Endothelial cell (in vitro differentiated cells): ENCODE measurements at places on chromosomes 11 and 22. TPM values are rescaled to one million over a fixed set of nuclear protein-coding genes. Genes with fewer than 3 reads are reported as not detected.

GRCh38 chr22:38758276-38758945 lies 2.6 kb upstream of the SUN2 start:
- H3K36me3 ChIP-seq = peaks cover 8% of the 10 kb centered on the region
- H3K4me1 ChIP-seq = peaks cover 23% of the 10 kb centered on the region
- no peak for DNase-seq
- H3K27ac ChIP-seq = no peak overlapping the region
- peaks cover 11% of the 10 kb centered on the region for H3K27me3 ChIP-seq

The PRSS23 gene
- total RNA-seq = 4.8 TPM

- no peak overlapping the region for H3K27ac ChIP-seq
- H3K4me3 ChIP-seq = no peak overlapping the region
- DNase-seq = no peak
- H3K27me3 ChIP-seq = no peaks in the 10 kb centered on the region
- H3K4me1 ChIP-seq = no peaks in the 10 kb centered on the region
Measured at GRCh38 chr22:43561415-43562178, 149.8 kb downstream of the MPPED1 start.

- H3K27me3 ChIP-seq = no peaks in the 10 kb centered on the region
Measured at GRCh38 chr11:86695373-86695772, 23.0 kb upstream of the ME3 start.

DNA sequence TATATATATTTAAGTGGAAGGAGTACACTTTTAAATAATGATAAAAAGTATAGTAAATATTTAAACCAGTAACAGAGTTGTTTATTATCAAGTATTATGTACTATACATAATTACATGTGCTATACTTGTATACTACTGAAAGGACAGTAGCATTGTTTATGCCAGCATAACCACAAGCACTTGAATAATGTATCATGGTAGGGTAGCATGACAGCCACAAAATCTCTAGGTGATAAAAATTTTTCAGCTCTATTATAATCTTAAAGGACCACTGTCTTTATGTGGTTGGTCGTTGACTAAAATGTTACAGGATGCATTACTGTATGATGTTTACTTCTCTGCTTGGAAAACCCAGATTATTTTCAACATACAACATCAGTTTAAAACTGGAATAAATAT lies 349.2 kb downstream of the CASP12 start:
- no peaks in the 10 kb centered on the region for H3K36me3 ChIP-seq
- no peak overlapping the region for H3K27ac ChIP-seq
- no peaks in the 10 kb centered on the region for H3K4me1 ChIP-seq
- no peak overlapping the region for H3K4me3 ChIP-seq
